H9 (cell line): ENCODE measurements at places on chromosomes 4 and X. TPM values are rescaled to one million over a fixed set of nuclear protein-coding genes. Genes with fewer than 3 reads are reported as not detected.

DNA sequence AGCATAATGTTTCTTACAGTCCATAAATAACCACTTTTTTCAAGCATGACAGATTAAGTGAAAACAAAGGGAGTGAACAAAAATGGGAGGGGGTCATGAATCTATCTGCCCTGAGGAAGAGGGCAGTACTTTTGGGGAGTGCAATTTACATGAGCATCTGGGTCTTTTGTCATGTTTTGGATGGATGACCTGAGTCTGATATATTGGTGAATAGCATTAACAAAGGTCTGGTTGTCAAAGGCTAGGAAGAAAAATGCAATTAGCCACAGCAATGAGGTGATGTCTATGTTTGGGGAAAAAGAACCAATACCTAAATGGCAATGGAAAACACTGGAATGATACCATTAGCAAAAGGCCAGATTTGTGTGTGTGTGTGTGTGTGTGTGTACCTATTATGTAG, 15.1 kb upstream of the MAD2L1 start:
- DNase-seq, result no peak
- H3K36me3 ChIP-seq, result no peaks in the 10 kb centered on the region
- no peaks in the 10 kb centered on the region for H3K27me3 ChIP-seq
- no peak overlapping the region for H3K4me3 ChIP-seq
- no peak overlapping the region for H3K27ac ChIP-seq

DNA sequence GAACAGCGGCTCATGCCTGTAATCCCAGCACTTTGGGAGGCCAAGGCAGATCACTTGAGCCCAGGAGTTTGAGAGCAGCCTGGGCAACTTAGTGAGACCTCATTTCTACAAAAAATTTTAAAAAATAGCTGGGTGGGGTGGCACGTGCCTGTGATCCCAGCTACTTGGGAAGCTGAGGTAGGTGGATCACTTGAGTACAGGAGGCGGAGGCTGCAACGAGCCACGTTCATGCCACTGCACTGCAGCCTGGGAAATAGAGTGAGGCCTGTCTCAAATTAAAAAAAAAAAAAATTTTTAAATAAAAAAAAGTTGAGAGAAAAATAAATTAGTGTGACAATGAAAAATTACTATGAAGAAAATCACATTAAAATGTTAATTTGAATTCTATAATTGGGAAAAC, 10.5 kb downstream of the VEGFC start:
- no peaks in the 10 kb centered on the region for H3K4me1 ChIP-seq
- H3K4me3 ChIP-seq, result no peak overlapping the region
- H3K27me3 ChIP-seq, result no peaks in the 10 kb centered on the region
- H3K36me3 ChIP-seq, result no peaks in the 10 kb centered on the region

The TEX13B gene
- total RNA-seq, result 0.18 and 0.42 TPM in 2 replicates

DNA sequence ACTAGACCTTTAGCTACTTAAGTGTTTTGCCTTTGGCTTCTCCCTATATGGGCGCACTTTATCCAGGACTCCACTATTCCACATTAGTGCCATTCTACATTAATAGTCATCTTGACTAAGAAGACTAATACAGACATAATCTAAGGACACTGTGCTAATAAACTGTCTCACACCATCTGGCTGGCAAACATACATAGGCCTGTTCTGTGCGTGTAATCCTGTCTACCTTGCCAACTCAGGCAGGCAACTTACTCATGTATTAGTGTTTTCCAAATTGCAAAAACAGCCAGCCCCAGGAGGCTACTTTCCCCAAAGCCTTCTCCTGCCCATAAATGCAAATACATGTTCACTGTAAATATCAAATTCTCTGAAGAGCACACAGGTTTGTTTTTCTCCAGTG, 587.3 kb downstream of the TMA16 start:
- H3K4me3 ChIP-seq, result no peak overlapping the region
- H3K36me3 ChIP-seq, result no peaks in the 10 kb centered on the region; the same call in 2 of the 3 replicates
- no peak for DNase-seq

DNA sequence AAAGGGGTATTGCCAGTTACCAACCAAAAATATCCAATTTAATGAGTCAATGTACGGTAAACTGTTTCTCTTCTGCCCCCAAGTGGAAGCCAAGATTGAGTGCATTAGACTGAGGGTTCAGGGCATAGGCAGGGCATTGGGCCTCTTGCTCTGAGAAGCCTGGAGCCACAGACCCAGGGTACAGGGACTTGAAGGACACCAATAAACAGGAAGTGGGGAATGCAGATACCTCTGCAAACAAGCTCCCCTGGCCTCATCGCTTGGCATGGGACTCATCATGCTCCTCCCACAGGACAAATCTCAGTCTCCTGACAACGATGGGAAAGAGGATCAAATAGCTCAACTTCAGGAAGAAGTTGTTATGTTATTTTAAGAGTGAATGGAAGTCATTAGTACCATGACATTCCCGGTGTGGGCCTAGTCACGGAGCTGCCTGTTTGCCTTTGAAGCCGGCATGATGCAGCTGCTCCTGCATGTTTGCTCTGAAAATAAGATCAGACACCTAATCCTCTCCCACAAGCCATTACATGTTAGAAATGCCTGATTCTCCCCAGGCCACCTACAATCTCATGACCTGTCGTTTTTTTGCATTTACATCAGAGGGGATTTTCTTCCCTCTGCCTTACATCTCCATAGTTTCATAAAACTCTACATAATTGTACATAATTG, 224.2 kb downstream of the RCHY1 start:
- H3K36me3 ChIP-seq, result peaks cover 2% of the 10 kb centered on the region; the same call in 1 of the 3 replicates
- no peaks in the 10 kb centered on the region for H3K4me1 ChIP-seq
- H3K27me3 ChIP-seq, result no peaks in the 10 kb centered on the region
- no peak overlapping the region for H3K27ac ChIP-seq
- no peak overlapping the region for H3K4me3 ChIP-seq

The NSUN7 gene
- 15.6 and 15.9 TPM in 2 replicates for total RNA-seq

GRCh38 chrX:3403748-3404147, 57.3 kb upstream of the MXRA5 start:
- no peaks in the 10 kb centered on the region; the same call in 1 of the 2 replicates for H3K36me3 ChIP-seq
- DNase-seq, result no peak
- H3K27me3 ChIP-seq, result no peaks in the 10 kb centered on the region
- H3K4me1 ChIP-seq, result no peaks in the 10 kb centered on the region
- H3K4me3 ChIP-seq, result no peak overlapping the region

GRCh38 chr4:10253765-10254164, 137.2 kb upstream of the WDR1 start:
- H3K27me3 ChIP-seq, result no peaks in the 10 kb centered on the region
- no peak overlapping the region for H3K27ac ChIP-seq
- no peaks in the 10 kb centered on the region for H3K4me1 ChIP-seq

The TMSB15C gene
- total RNA-seq, result 1.8 and 2.0 TPM in 2 replicates

- no peaks in the 10 kb centered on the region for H3K27me3 ChIP-seq
- DNase-seq, result no peak
- H3K36me3 ChIP-seq, result peaks cover 57% of the 10 kb centered on the region
- no peak overlapping the region for H3K27ac ChIP-seq
- H3K4me3 ChIP-seq, result peak overlapping the region; percentile 30; the same call in 2 of the 3 replicates
- peaks cover 32% of the 10 kb centered on the region for H3K4me1 ChIP-seq
Observed at GRCh38 chr4:78336093-78336943, 215.3 kb upstream of the ANXA3 start.

- H3K4me3 ChIP-seq, result no peak overlapping the region
- H3K4me1 ChIP-seq, result no peaks in the 10 kb centered on the region; the same call in 1 of the 2 replicates
- DNase-seq, result peak; percentile 94
- H3K27ac ChIP-seq, result no peak overlapping the region
- H3K36me3 ChIP-seq, result no peaks in the 10 kb centered on the region
- H3K27me3 ChIP-seq, result no peaks in the 10 kb centered on the region
Observed at GRCh38 chr4:170259631-170260153, 169.9 kb upstream of the AADAT start.

DNA sequence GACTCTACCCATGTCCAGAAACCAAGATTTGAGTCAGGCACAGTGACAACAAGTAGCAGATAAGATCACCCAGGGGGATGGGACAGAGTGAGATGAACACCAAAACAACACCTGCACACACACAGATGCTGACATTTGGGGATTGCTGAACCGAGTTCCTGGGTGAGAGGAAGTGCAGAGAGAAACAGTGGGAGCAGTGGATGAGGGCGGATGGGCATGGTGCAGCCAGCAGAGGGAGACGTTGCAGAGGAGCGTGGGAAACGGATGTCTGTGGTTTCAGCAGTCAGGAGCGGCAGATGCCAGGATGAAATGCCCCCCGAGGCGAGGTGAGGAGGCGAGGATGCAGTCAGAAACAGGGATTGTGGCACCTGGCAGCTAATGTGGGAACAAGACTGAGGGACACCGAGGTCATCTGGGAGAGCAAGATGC, 78.6 kb upstream of the STS start:
- H3K4me1 ChIP-seq, result no peaks in the 10 kb centered on the region
- H3K36me3 ChIP-seq, result peaks cover 42% of the 10 kb centered on the region
- H3K27me3 ChIP-seq, result no peaks in the 10 kb centered on the region
- H3K4me3 ChIP-seq, result no peak overlapping the region

The IL9R gene
- 0.72 and 1.1 TPM in 2 replicates for total RNA-seq

DNA sequence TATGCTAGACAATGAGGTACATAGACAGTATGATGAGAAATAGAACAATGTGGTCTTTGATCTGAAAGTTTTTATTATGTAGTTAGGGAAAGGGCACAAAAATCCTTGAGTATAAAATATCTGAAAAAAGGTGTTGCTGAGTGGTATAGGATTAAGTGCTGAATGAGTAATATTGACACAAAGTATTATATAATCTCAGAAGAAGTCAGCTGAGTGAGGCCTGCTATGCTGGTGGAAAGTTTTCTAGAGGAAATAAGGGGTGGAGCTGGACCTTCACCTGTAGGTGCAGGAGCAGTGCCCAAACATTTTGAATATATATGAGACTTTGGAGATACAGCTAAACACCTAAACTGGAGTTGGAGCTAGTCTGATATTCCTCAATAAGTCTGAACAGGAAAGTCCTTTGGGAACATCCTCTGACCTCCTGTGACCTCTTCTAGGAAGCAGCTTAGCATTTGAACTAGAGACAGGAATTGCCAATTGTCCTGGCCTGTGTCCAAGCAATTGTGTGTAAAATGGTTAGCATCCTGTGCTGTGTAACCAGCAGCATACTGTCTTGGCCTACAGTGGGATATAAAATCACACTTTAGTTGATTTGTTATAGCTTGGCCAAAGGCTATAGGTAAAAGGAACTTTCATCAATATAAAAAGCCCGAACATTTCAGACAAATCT, 285.3 kb downstream of the ANKRD50 start:
- H3K36me3 ChIP-seq, result no peaks in the 10 kb centered on the region
- H3K27me3 ChIP-seq, result no peaks in the 10 kb centered on the region
- peaks cover 5% of the 10 kb centered on the region; the same call in 1 of the 2 replicates for H3K4me1 ChIP-seq

DNA sequence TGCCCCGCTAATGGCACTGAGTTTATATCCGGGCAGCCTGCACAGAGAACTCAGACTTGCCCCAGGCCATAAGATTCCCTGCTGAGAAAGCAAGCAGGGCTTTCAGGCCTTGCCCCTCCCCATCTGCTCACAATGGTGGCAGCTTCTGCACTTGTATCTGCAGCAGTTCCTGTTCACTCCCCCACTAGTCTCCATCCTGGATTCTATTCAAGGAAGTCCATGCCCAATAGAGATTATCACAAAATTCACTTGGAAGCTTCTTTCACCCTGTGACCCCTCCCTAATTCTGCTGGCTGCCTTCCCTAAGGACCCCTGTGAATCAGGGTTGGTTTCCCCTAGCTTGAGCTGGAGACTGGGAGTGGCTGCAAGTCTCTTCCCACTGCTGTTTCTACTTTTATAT, 34.5 kb upstream of the UCP1 start:
- H3K27ac ChIP-seq, result no peak overlapping the region
- H3K4me1 ChIP-seq, result no peaks in the 10 kb centered on the region
- no peaks in the 10 kb centered on the region for H3K27me3 ChIP-seq
- DNase-seq, result no peak
- no peaks in the 10 kb centered on the region for H3K36me3 ChIP-seq
- H3K4me3 ChIP-seq, result no peak overlapping the region

DNA sequence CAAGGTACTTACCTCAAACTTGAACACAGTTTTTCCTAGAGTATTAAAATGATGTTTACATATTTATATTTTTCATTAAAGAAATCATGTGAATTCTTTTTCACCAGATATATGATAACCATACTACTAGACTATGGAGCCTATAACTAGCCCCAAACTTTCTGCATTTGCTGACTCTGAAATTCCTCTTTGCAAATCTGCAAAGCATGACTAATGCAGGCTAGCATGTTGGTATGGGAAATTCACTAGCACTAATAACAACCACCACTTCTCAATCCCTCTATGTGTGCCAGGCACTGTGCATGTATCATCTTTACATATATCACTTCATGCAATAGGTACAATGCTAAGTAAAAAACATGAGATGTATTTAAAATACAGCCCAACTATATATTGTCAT, 51.1 kb downstream of the SLC10A7 start:
- no peak overlapping the region for H3K27ac ChIP-seq
- no peaks in the 10 kb centered on the region for H3K27me3 ChIP-seq
- no peaks in the 10 kb centered on the region for H3K4me1 ChIP-seq
- H3K4me3 ChIP-seq, result no peak overlapping the region

GRCh38 chr4:80963051-80963450, 67.5 kb upstream of the BMP3 start:
- no peak overlapping the region for H3K4me3 ChIP-seq
- no peaks in the 10 kb centered on the region for H3K27me3 ChIP-seq
- H3K27ac ChIP-seq, result no peak overlapping the region
- H3K36me3 ChIP-seq, result no peaks in the 10 kb centered on the region
- H3K4me1 ChIP-seq, result no peaks in the 10 kb centered on the region

The REPS2 gene
- total RNA-seq, result 3.7 and 4.7 TPM in 2 replicates

- no peak for DNase-seq
- H3K36me3 ChIP-seq, result peaks cover 5% of the 10 kb centered on the region; the same call in 1 of the 2 replicates
- no peak overlapping the region for H3K4me3 ChIP-seq
- no peaks in the 10 kb centered on the region for H3K27me3 ChIP-seq
Observed at GRCh38 chr4:140277576-140277975, 95.9 kb upstream of the SCOC start.

DNA sequence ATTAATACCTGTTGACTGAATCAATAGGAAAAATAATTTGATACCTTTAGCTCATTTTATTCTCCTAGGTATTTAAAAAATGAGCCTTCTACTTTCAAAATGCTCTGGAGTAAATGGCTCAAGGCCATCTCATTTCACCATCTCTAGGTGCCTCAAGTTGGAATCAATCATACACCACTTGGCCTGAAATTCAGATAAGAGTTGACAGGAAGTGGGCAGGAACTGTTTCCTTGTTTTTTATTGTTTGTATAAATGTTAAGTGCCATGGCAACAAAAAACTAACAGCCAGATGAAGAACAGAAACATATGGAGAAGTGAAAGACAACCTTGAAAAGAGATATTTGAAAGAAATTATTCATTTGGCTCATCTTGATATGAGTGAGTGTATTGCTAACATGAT, 12.4 kb downstream of the LIMCH1 start:
- no peaks in the 10 kb centered on the region for H3K36me3 ChIP-seq
- H3K4me3 ChIP-seq, result no peak overlapping the region
- H3K27ac ChIP-seq, result no peak overlapping the region
- DNase-seq, result no peak
- no peaks in the 10 kb centered on the region for H3K27me3 ChIP-seq
- H3K4me1 ChIP-seq, result 0 out of 2 replicates have a peak, but pooled peaks cover 1% of the 10 kb centered on the region

The LAMP2 gene
- total RNA-seq, result 27.7 and 28.6 TPM in 2 replicates

- no peaks in the 10 kb centered on the region for H3K27me3 ChIP-seq
- no peaks in the 10 kb centered on the region for H3K36me3 ChIP-seq
- no peak overlapping the region for H3K4me3 ChIP-seq
- no peak overlapping the region for H3K27ac ChIP-seq
- H3K4me1 ChIP-seq, result no peaks in the 10 kb centered on the region
Observed at GRCh38 chr4:163665521-163666331, 171.2 kb downstream of the TMA16 start.
